BJ (cell line): ENCODE measurements at places on chromosomes 2 and 18.

GRCh38 chr2:221444106-221444505 lies 128.0 kb downstream of the EPHA4 start:
- peak; percentile 41 for DNase-seq

DNA sequence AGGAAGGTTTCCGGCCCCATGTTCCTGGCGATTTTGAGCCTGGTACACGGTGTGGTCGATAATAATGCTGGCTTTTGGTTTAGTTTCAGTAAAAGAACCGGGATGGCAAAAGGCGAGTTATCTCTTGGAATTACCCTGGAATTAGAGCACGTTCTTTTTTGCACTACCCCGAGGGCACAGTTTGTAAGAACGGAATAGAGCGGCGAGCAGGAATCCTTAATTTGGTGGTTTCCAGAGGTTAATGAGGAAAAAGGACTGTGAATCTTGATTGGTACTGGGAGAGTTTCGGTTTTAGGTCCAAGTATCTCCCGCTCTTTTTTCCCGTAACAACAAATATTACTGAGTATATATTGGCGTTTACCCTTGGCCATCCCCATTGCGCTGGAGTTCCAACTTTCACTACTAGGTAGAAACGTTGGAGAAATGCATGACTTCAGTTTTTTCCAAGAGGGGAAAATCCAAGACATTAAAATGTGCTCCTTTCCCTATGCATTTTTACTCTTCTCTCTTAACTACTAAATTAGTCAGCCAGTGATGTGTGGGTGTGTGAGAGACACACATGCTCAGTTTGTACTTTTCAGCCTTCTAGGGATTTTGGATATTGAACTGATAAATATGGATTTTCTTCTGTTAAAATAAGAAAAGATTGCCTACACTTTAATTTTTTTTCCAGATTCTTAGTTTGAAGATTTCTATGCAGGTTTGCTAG lies 160.8 kb downstream of the AGPS start:
- no peak for DNase-seq

GRCh38 chr2:111620281-111620680 lies 263.7 kb downstream of the ANAPC1 start:
- no peak for DNase-seq

DNA sequence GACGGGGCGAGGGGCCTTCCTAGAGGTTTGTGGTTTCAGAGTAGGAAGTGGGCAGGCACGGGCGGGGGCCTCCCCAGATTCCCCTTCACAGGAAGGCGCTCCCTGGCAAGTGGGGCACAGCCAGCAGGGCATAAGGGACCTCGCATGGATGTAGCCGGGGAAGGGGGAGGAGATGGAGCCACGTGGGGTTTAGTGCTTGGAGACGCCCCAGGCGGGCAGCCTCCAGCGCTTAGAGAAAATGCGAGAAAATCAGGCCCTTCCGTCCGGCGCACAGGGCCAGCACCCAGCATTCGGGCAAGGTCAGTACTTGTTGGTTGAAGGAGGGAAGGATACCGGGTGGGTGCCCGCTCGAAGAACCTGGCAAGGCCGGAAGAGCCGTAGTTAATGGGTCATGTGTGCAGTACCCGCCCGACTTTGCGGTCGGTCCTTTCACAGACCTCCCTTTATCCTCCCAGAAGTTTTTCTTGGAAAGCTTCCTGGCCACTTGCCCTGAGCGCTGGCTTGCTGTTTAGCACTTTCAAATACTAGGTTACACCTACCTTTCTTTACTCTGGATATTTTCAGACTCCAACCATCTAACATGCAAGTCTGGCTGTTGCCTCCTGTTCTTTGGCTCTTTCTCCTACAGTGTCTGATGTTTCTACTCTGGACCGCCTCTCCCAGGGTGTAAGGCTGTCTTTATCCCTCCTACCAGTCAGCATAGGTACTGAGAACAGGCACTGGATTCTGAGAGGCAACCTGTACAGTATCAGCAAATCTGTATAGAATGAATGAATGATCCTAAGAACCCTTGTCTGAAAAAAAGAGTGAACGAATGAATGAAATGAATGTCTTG lies 78.1 kb downstream of the CIB4 start:
- DNase-seq, result no peak

DNA sequence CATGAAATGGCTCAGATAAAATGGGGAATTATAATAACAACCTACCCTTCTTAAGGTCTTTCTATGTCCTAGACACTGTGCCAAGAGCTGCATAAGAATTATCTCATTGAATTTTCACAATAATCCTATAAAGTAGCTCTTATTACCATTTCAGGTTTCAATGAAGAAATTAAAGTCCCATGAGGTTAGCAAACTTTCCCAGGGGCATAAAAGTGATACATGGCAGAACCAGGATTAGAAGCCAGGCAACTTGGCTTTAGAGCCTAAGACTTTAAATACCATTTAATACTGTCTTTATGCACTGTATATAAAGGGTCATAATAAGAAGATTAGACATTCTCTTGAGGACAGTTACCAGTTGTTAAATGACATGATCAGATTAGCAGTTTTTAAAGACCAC lies 130.1 kb downstream of the GCA start:
- DNase-seq, result no peak

- no peak for DNase-seq
Measured at GRCh38 chr2:15975261-15975600, 34.9 kb downstream of the MYCN start.

GRCh38 chr2:136666-137065 lies 90.4 kb upstream of the FAM110C start:
- no peak for DNase-seq

- no peak for DNase-seq
Measured at GRCh38 chr2:153622285-153622684, 143.7 kb upstream of the RPRM start.

- DNase-seq, result no peak
Measured at GRCh38 chr2:206031162-206031784, 54.7 kb downstream of the INO80D start.

DNA sequence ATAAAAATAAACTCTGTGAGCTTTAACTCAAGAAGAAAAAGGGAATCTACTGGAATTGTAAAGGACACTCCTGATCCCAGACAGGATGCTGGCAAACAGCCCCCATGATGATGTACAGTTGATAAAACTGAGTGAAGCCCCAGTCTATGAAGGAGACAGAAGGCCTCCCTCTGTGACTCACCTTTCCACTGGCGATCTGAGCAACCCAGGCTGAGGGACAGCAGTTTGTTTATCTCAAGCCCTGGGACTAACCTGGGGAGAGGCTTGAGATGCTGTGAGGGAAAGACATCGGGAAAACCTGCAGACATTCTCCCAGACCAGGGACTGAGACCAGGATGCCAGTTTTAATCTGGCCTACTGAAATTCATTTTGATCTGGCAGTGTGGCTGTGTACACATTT lies 104.5 kb upstream of the CDH2 start:
- DNase-seq, result no peak

DNA sequence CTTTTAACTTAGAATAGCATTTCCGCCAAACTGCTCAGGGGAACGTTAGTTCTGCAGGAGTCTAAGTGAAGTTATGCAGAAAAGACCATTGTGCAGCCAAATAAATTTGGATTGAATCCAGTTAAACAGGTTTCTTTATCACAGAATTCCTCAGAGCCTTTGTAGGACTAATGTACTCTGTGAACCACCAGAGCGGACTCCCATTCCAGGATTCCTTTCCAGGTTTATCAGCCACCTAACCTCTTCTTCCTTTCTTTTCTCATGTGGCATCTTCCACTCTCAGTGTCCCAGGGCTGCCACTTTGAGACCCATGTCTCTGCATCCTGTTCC lies 350.4 kb downstream of the TSN start:
- DNase-seq, result no peak

DNA sequence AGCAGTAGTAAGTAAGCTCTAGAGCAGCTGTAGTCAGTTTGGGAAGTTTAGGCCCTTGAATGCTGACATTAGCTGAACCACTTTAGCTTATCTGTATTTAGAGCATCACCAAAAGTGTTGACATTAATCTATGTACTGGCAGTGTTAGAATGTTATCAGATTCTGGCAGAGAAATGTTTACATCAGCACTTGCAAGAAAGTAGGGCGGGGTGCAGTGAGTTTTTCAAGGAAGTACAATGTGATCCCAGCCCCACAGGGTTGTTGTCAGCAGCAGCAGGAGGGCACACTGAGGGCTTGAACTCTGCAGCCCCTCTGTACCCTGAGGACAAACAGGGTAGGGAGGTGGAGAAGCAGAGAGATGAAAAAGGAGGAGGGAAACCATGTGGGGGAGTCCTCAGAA lies 35.5 kb upstream of the RMP24 start:
- no peak for DNase-seq

GRCh38 chr18:2535419-2535910 lies 35.8 kb downstream of the METTL4 start:
- DNase-seq, result no peak
